ENCODE measurements at places on chromosomes 12 and 14.

DNA sequence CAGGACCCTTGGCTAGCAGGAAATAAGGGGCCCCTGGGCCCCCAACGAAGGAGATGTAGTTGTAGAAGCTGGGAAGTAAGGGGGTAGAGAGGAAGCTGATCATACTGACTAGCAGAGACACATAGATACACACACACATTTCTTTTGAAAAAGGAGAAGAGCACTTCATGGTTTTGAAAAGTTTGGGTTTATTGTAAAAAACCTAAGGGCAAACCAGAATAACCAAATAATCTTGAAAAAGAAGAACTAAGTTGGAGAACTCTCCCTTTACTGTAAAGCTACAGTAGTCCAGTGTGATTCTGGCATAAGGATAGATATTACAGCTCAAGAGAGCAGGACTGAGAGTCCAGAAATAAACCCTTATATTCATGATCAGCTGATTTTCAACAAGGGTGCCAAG, 5.8 kb upstream of the HCAR3 start:
- DNase-seq: no peak

GRCh38 chr14:24233538-24233866, 773 bp downstream of the GMPR2 start:
- peak; percentile 35 for DNase-seq

DNA sequence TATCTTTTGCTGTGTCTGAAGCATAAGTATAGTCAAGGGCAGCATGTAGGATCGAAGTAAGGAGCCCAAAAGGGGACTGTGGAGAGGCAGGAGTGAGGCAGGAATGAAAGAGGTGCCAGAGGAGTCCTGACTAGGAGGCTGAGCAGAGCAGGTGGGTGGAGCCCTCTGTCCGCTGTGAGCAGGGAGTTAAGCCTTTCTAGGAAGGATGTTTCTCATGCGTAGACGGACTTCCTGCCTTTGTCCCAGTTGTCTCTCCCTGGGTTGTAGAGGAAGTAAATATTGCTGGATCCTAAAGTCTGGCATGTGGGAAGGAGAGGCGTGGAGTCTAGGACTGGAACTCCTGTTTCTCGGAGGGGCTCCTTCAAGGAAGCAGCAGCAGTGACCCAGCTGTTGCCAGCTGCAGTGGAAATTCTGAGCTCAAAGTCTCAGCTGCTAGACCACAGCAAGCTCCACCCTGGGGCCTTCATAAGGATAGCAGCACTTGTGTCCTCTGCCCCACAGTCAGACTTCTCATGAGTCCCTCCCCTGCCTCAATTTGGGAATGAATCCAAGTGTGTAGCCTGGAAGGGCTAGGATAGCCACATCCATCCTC, 44.0 kb downstream of the RBMS2 start:
- peak; percentile 27 for DNase-seq

DNA sequence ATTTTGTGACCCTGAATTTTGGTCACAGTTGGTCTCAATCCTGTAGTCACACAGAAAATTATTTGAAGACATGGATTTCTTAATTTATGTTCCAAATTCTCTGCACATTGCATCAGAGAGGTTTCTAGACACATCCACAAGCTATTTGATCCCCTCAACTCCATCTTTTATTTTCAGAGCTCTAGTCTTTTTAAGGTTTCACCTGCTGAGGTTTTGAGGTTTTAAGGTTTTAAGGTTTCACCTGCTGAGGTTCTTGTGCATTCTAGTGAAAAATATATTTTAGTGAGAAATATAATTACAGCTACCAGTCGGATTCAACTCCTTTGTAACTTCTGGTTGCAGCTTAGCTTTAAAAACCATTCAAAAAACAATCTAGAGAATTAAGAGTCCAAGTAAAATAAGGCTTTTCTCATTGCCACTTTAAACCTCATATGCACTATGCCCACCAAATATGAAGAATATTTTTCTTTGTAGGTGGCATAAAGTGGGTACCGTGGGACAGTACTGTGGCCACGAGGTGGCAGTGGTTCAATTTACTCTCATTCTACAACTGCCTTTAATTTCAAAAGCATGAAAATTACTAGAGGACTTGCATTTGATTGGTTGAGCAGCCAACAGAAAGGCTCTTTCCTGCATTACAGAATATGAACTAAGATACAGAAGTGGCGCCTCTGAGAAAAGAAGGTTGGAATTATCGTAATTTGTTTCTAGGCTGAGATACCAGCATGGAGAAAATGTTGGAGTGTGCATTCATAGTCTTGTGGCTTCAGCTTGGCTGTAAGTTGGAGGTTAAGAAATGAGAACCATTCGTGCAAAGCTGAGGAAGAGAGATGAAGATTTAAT, 366.5 kb upstream of the OR4E1 start:
- DNase-seq: peak; percentile 36

GRCh38 chr12:19712041-19712440, 272.7 kb downstream of the AEBP2 start:
- DNase-seq: no peak

DNA sequence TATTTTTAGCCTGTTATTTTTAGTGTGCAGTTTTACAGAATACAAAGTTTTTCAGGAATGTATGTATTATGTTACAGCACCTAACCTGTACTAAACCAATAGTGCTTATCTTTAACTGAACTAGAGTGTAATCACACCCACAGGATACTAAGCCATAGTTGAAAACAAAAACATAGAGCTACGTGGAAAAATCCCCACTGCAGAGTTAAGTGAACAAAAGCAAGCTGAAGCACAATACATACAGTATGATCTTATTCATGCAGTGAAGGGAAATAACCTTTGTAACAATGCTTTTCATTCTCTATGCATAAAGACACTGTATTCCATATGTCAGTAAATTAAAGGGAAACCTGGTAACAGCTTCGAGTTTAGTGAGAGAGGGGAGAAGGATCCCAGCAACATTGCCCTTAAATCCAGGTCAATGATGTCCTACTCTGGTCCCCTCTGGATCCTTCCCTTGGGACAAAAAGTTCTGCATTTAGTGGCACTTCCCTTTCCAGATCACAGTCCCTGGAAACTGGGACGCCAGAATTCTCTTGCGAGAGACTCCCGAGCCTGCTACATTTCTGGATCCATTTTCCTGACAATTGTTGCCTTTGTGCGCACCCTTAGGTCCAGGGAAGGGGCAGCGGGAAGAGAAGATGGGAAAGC, 121.3 kb upstream of the CCND2 start:
- DNase-seq: no peak

DNA sequence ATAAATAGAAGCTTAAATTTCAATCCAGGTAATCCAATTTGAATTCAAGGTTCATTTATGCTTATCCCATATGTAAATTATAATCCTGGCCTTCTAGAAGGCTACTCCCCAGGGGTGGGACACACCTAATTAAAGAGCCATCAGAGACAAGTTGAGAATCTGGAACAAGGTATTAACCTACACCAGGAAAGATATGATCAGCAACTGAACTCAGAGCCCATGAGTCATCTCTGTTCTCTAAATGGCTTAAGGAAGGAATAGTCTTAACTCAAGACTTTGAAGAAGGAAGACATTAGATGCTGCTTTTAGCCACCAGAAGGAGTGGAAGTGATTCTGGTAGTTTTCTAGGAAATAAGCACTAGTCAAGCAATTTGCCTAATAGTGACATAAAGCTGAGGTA, 88.0 kb downstream of the KIF21A start:
- DNase-seq: no peak

DNA sequence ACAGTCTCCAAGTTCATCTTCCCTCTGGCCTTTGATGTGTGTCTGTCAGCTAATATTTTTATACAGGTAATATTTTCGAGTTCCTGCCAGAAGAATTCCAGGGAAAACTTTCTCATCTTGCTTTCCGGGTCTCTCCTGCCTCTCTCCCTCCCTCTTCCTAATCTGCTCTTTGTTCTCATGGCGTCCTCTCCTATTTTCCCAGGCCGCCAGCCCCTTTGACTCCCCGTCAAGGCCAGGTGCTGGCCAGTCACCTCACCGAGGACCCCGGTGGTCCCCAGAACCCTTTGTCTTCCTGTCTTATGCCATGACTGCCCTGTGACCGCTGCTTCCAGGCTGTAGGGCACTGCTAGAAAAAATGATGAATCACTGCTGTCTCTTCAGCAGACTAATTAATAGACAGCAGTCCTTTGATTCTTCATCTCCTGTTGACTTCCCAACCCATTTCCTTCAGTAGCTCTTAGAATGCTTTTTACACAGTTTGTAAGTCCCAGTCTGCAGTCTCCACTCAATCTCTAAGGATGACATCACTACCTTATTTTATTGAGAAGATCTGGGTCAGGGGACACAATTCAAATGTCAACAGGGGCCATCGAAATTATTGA, 40.7 kb downstream of the PPFIBP1 start:
- DNase-seq: no peak

DNA sequence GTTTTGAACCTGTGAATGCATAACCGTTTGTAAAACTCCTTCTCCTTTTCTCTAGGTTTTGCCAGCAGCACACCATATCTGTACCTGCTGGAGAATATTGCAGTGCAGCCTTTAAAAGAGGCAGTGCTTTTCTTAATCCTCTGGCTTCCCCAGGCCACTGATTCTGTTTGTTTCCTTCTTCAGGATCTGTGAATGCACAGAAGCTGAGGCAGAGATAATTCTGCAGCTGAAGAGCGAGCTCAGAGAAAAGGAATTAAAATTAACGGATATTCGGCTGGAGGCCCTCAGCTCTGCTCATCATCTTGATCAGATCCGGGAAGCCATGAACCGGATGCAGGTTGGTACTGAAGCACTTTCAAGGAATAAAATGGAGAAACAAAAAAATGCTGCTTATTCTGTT, 348.7 kb downstream of the NAV3 start:
- no peak for DNase-seq

GRCh38 chr12:81222846-81223592, 145.1 kb downstream of the ACSS3 start:
- no peak for DNase-seq

DNA sequence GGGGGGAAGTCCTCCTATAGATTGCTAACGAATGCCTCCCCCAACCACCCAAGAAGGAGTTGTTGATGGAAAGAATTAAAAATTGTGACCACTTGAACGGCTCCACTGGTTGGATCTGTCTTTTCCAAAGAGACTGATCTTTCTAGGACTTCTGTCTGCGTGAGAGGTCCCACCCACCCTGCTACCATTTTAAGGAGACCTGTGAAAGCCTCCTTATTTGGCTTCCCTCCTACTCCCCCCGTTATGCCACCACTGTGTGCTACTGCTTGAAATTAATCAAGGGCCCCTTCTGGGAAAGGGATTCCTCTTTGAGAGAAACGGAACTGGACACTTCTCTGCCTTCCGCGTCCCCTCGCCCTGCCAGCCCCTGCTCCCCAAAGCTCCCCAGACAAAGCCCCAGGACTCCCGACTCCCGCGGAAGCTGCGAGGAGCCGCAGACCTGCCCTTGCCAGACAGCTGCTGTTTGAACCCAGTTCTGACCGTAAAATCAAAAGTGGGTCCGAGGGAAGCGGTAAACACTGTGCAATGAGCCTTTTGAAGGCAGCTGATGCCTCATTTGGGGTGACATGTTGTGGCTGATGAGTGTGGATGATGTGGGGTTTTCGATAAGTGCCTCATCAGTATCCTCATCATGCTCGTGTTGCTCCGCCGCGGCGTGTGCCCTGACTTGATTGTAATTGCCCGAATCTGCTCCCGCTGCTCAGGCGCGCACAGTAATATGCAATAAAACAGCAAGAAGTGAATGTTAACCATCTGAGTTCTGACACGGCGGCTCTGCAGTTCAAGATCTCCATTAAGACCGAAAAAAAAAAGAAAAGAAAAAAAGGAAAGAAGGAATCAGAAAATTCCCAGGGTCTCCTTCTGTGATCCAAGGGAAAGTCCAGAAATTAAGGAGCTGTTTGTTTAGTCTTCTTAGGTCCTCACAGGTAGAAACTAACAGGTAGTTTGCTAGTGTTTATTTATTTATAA, 48.2 kb downstream of the MBIP start:
- peak; percentile 24 for DNase-seq

DNA sequence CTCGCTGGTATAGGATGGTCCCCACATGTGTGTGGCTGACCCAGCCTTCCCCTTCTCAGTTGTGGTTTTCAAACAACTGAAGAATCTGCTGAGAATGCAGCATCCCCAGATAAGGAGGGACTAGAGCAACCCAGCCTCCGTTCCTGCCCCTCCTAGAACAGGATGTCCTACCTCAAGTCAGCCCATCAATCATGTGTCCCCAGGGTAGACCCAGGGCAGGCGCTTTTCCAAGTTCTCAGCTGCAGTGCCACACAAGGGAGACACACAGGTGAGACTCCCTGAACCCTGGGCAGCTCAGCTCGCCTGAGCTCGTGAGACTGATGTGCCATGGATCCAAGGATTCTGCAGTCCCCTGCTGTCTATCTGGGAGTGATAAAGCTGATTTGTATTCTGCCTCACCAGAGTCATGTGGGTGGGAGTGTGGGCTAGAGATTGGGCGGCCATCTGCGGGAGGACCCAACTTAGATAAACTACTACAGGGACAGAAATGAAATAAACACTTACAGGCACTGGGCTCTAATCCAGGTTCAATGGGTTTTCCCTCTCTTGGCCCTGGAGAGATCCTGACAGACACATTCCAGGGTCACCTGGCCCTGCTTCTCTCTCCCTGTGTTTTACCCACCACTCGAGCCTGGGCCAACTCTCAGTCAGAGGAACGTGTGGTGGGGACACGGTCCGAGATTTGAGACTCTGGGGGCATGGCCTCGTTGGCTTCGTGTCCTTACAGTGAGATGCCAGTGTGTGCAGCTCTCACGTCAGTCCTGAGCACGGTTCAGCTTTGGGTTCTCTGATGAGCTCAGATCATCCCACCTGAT, 303.5 kb upstream of the SFSWAP start:
- DNase-seq: no peak

- DNase-seq: no peak
Observed at GRCh38 chr12:108333898-108334699, 5.0 kb downstream of the CMKLR1 start.

GRCh38 chr12:32574585-32574984, 104.5 kb upstream of the DNM1L start:
- DNase-seq: no peak

GRCh38 chr12:113987261-113988063, 21.3 kb upstream of the RBM19 start:
- DNase-seq: no peak

GRCh38 chr14:61553730-61554641, 141.3 kb upstream of the HIF1A start:
- DNase-seq: no peak

- DNase-seq: no peak
Observed at GRCh38 chr14:52121441-52121840, 52.6 kb upstream of the NID2 start.

- no peak for DNase-seq
Observed at GRCh38 chr14:91267965-91268437, 23.5 kb upstream of the GPR68 start.

DNA sequence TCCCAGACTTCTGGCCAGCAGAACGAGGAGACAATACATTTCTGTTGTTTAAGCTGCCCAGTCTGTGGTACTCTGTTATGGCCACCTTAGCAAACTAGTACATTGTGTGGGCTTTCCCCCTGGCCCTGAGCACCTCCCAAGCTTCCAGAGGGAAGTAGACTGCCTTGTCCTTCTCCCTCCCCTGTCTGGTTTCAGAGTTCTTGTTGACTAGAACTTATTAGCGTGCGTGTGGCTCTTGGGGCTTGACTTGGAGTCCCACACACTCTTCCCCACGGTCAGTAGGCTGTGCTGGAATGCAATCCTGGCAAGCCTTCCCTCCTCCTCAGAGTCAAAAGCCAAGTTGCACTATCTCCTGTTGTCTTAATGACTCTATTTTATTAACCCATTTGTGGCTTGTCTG, 27.7 kb downstream of the FBLN5 start:
- DNase-seq: no peak
